Activated naive CD8-positive, alpha-beta T cell treated with anti-CD3 and anti-CD28 coated beads for 36 hours (primary cell): ENCODE measurements at places on chromosomes 6 and 20. TPM values are rescaled to one million over a fixed set of nuclear protein-coding genes. Genes with fewer than 3 reads are reported as not detected.

The RHAG gene
- not detected for total RNA-seq

The PCK1 gene
- total RNA-seq = not detected

The PTCRA gene
- total RNA-seq = not detected

DNA sequence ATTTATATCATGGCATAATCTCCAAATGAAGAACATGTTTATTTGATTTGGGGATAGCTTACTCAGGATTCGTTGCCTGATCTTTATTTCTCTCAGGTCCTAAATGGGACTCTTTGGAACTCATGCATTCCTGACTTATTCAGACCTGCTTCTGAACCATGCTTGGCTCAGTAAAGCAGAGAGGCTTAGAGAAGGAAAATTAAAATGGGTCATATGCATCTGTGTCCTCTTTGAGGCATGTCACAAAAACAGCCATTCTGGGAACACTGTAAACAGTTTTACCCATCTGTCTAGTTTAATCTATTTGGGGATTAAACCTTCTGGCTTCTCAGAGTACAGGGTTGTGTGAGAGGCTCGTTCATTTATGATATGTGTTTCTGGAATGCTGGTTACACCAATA lies 1017.3 kb downstream of the KIF16B start:
- H3K27ac ChIP-seq = no peak overlapping the region
- H3K4me1 ChIP-seq = no peaks in the 10 kb centered on the region
- H3K4me3 ChIP-seq = no peak overlapping the region
- DNase-seq = no peak

GRCh38 chr20:31551163-31552081 lies 37.2 kb downstream of the HM13 start:
- DNase-seq = no peak
- H3K27me3 ChIP-seq = no peaks in the 10 kb centered on the region
- no peak overlapping the region for H3K27ac ChIP-seq
- H3K36me3 ChIP-seq = peaks cover 43% of the 10 kb centered on the region
